Fibroblast of skin of right quadriceps (primary cell): ENCODE measurements at places on chromosomes 2 and 18.

DNA sequence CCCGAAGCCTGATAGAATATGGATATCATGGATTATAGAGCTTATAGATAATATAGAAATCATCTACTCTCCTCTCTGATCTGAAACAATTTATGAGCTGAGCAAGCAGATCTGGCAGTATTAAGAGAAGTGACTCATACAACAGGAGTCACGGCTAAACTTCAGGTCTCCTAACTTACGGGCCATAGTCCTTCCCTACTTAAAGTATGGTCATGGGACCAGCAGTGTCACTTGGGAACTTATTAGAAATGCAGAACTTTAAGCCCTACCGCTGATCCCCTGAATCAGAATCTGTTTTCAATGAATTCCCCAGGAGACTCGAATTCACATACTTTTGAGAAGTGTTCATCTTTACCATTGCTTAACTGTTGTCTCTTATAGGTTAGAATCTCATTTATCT, 195.7 kb upstream of the FANCL start:
- peak; percentile 10 for DNase-seq

DNA sequence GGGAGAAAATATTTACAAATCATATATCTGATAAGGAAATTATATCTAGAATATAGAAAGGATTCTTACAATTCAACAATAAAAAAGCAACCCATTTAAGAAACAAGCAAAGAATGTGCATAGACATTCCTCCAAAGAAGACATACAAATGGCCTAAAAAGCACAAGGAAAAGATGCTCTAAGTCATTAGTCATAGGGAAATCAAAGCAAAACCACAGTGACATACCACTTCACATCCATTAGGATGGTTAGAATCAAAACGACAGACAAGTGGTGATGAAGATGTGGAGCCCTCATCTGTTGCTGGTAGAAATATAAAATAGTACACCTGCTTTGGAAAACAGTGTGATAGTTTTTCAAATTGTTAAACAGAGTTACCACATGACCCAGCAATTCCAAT, 48.2 kb downstream of the MAPRE2 start:
- DNase-seq: peak; percentile 38

- DNase-seq: no peak
Measured at GRCh38 chr18:55252053-55252675, 292.9 kb upstream of the CCDC68 start.

GRCh38 chr18:48799724-48800315, 150.9 kb downstream of the SMAD7 start:
- no peak for DNase-seq

DNA sequence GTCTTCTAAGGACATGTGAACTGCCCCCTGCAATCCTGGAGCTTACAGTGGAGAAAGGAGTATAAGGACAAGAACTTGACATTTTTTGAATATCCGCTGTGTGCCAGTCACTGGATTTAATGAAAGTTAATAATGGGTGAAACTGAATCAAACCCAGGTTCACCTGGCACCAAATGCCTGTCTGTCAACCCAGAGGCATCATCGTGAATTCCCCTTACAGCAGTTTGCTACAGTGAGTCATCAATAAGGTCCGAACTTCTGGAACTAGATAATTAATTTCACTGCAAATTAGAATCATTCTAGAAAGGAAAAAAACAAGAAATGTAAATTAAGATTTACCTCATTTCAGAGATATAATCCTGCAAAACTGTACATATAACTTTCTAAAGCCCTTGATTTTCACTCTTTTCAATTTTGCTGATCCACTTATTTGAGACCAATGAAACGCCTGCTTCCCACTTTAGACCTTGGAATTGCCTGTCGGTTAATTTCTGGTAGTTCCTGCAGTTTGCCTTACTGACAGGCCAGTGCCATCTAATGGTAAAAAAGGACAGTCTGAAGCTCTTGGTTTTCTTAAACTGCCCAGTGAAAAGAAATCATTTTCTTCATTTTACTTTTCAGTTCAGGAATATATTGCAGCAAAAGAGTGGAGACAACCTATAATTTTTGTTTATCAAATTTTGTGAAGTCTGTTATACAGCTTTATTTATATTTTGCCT, 8.2 kb downstream of the DSG2 start:
- DNase-seq: no peak

- peak; percentile 68 for DNase-seq
Measured at GRCh38 chr2:29063646-29064345, 10.5 kb downstream of the PCARE start.

DNA sequence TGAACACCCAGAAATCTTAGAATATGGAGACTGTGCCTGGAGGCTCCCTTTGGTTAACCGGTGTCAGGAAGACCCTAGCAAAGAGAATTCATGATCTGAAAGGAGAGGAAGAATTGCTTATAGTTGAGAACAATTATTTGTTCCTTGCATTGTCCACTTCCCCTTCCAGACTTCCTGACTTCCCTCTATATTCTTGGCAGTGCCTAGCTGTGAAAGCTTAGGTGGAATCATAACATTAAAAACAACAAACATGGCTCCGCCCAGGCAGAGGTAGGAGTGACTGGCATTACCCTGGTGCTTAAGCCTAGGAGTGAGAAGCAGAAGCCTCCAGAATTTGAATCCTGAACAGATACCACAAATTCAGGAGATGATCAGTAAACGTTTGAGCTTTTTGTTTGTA, 1.9 kb downstream of the TTL start:
- DNase-seq: no peak

DNA sequence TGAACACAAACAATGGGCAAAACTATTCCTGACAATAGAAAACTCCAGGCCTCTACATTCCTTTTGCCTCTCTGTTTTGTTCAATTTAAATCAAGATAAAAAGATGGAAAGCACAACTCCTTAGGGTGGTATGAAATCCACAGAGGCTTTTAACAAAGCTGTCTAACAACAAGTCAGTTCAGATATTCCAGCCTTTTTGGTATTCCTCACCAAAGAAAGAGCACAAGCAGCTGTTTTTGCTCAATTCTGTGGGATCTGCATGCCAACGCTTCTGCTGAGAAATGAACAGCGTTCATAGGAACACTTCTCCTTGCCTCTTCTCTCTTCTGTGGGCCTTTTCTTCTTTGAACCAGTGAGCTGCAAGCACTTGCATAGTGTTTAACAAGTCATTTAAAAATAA, 411.6 kb upstream of the TCF4 start:
- DNase-seq: peak; percentile 36

DNA sequence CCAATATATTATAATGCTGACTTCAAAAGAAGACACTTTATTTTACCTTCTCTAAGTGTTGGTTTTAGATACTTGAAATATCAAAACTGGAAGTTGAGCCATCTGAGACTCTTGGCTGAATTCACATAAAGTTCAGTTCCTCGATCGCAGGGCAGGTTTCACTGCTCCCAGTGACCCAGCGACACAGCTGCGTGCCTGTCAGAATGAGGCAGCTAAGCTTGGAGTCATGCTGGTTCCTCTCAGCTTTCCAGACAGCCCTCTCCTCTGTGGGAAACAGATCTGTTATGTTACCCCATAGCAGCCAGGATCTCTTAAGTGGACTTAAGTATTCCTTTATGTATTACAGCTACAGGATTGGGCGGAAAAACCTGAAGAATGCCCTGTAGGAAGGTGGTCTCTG, 142.8 kb upstream of the ALPP start:
- no peak for DNase-seq

GRCh38 chr2:191018643-191019119, 4.7 kb upstream of the STAT1 start:
- DNase-seq: no peak

DNA sequence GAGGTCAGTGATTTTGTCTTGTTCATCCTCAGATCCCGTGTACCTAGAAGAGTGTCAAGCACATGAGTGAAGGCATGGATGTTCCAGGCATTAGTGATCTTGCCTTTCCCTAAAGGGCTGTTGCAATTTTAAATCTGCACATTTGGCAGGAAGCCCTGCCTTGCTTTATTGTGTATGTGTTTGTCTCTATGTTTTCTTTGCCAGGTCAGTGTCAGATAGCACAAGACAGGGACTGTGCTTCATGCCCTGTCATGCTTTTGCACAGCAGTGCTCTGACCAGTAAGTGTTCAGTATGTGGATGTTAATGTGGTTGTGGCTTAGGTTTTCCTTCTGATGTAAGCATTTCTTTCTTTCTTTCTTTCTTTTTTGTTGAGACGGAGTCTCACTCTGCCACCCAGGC, 131.5 kb downstream of the RGPD3 start:
- DNase-seq: no peak

GRCh38 chr18:10442551-10442971, 11.9 kb upstream of the APCDD1 start:
- no peak for DNase-seq

GRCh38 chr2:30417253-30417652, 29.8 kb upstream of the LCLAT1 start:
- peak; percentile 39 for DNase-seq

DNA sequence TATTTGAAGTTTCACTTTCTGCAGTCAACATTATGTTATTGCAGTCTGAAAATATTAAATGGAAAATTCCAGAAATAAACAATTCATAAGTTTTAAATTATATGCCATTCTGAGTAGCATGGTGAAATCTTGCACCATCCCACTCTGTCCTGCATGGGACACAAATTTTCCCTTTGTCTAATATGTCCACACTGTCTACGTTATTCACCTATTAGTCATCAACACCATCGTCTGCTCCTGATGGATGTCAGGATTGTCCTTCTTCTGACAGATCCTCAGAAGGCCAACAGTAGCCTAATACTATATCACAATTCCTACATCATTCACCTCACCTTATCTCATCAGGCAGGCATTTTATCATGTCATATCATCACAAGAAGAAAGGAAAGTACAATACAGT, 163.1 kb downstream of the TXNL1 start:
- peak; percentile 10 for DNase-seq

DNA sequence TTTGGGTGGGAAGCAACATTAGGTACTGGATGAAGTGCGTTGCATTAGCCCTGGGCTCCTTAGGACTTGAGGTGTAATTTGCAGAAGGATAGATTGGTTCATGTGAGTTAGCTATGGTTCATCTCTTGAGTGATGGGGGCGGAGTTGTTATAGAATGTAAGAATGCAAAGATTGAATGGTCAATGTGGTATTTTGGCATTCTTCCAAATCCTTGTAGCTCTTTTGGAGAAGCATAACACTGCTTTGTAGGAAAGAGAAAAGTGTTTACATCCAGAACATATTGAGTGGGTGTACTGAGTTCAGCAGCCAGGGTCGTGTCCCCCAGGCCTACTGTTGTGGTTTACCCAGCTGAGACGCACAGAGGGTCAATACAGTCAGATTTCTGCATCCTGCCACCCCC, 173.5 kb downstream of the FMNL2 start:
- DNase-seq: peak; percentile 60

- DNase-seq: peak; percentile 98
Measured at GRCh38 chr2:66434679-66435548, at the start of gene MEIS1. TSS of gene MEIS1 (plus strand) at chr2:66435125. CDS start at chr2:66435857, 732 bp downstream.

DNA sequence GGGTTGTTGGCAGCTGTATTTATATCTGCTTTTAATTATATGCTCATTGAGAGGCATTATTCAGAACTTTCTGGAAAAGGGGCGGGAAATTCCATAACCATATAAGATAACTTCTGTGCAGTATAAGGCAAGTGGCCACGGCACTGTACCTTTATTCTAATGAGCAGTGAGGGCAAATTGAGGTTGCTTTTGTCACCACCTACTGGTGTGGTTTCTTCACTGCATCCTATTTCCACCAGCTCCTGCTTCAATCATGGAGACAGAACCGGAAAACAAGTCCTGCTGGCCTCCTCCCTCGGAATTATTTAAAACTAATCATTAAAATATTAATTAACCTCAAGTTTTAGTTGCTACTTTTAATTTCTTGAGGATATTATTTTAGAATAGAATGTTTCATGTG, 759.4 kb downstream of the CBLN2 start:
- DNase-seq: no peak

DNA sequence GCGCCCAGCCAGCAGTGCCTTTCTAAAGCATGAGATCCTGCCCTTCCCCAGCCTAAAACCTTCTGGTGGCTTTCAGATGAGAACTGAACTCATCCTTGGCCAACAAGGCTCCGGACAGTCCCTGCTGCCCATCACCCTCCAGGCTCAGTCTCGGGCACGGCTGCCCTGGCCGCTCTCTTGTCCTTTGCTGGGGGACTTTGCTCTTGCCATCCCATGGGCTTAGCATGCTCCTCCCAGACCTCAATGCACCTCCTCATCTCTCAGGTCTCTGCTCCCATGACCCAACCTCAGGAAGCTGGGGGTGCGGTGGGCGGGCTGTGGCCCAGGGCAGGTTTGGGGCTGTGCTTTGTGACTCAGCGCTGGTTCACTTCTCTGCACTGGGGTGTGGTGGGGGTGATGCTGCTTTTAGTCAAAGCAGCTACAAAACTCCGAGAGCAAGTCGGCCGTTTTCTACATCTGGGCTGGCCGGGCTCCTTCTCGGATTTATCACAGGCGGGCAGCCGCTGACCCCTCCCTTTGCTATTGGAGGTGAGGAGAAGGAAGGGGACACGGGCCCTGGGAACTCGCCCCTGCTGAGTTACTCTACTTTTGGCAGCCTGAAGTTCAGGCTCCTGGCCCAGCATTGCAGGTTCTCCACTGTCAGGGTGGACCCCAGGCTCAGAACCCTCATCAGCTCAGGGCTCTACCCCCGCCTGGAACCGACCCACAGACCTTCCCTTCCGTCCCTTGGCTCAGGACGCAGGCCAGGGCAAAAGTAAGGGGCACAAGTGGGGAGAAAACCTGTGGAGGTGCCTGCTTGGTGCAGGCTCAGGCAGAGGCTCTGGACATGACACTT, 90.6 kb upstream of the TAF1B start:
- DNase-seq: peak; percentile 79

DNA sequence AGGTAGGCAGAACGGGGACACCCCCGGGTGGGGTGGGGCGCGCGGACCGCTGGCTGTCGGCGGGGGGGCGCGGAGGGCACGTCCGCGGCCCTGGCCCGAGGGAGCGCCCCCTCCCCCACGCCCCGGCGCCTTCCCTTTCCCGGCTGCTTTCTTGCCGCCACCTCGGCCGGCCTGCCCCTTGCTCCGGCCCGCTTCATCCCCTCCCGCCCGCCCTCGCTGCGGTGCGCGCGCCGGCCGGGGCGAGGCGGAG, 443 bp downstream of the VAPA start:
- DNase-seq: peak; percentile 26

DNA sequence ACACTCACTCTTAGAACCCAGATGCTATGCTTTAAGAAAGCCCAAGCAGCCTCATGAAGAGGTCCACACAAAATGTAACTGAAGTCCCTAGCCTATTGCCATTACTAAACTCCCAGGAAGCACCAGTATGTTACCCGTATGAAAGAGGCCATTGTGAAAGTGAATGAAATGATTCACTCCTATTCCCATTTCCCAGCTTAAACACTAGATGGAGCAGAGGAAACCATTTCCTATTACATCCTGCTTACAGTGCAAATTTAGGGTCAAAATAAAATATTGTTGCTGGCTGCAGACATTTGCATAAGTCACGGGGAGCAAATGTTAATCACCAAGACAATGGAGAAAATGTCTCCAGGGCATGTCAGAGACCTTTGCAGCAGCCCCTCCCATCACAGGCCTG, 989.7 kb upstream of the CRIM1 start:
- DNase-seq: no peak

- no peak for DNase-seq
Measured at GRCh38 chr18:28143725-28144124, 33.2 kb downstream of the CDH2 start.
